ENCODE measurements at places on chromosomes 4 and X.

DNA sequence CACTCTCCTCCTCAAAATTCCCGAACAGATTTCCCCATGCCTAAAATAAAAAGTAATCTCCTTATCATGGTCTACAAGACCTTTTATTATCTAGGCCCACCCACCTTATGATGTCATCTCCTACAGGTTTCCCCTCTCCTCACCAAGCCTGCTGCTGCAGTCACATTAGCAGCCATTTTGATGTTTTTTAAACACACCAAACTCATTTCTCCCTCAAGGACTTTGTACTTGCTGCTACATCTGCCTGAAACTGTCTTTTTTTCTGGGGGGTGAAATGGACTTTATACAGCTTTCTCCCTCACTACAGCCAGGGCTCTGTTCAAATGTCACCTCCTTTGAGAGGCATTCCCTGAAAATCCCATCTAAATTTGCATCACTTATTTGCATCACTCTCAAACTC lies 90.2 kb upstream of the TAB3 start:
- DNase-seq = no peak

GRCh38 chr4:23890369-23891063 lies 669 bp upstream of the PPARGC1A start:
- DNase-seq = no peak

DNA sequence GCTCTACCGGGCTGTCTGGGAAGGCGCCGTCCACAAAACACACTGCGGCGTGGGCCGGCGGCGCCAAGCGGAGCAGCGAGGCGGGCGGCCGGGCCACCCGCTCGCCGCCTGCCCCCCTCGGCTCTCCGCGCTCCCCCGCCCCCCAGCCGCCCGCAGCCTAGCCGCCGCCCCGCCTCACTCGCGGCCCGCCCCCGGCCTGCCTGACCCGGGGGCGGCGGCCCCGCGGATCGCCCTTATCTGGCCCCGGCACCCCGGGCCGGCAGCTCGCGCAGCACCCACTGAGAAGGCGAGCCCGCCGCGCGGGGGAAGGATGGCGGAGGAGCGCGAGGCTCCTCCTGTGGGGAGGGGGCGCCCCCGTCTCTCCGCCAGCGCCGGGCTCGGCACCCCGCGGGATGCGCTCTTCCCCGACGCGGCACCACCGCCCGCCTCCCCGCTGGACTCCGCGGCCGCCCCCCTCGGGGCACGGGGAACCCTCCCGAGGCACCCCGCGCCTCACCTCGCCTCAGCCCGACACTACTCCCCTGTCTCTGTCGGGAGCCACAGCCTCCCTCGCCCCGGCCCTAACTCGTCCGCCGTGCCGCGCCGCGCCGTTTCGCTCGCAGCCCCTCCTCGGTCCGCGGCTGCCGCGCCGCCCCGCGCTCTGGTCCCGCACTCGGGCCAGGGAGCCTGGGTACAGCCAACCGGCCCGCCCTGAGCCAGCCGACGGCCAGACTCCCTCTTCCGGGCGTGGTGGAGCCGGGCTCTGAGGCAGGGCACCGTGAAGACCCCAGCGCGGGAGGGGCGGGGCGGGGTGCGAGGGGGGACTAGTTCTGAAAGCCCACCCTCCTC lies 566 bp downstream of the ATP11C start:
- DNase-seq = peak; percentile 29

GRCh38 chr4:57418133-57418532 lies 307.9 kb upstream of the IGFBP7 start:
- DNase-seq = no peak

- no peak for DNase-seq
These were observed 147.7 kb upstream of the GYPA start for GRCh38 chr4:144288011-144288903.

GRCh38 chr4:38170338-38171169 lies 210.4 kb downstream of the PTTG2 start:
- no peak for DNase-seq

DNA sequence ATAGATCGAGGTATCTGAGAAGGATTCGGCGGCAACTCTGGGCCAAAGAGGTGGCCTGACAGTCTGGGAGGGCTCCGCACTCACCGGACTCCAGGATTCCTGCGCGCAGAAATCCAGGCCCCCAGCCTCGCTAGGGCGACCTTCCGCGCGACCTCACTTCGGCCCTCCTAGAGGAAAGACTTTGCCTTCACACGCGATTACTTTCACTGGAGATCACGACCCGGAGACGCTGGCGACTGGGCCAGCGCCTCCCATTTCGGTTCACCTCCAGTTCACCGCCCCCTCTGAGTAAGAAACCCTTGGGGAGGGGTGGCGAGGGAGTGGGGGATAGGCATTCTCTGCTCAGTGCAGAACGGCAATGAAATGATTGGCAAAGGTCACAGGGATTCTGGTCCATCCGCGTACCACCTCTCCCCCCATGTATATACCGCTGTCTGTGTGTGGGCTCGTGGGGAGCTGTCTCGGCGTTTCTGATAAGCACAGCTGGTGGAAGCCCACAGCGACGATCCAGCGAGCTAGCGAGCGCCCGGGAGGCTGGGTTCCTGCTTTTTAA lies 2.5 kb downstream of the POU3F4 start:
- DNase-seq = no peak

- DNase-seq = no peak
These were observed 194.0 kb downstream of the PDGFRA start for GRCh38 chr4:54423066-54423465.

DNA sequence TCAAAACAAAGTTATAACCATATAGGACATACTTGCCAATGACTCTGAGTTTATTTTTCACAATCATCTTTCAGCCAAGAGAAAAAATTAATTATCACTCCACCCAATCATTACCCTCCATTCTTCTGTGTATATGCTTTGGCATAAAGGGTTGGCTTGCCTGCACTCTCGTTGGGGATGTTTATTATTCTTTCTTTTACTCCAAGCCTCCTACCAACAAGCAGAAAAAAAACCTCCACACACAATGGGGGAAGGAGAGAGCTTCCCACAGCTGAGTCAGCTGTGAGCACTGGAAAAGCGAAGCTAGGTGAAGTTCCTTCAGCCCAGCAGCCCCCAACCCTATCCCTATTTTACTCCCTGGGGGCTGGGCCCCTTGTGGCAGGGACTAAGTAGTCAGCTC lies 1.5 kb downstream of the OPHN1 start:
- DNase-seq = no peak

- peak; percentile 11 for DNase-seq
These were observed 9.2 kb downstream of the GUCY1A1 start for GRCh38 chr4:155675709-155676429.

GRCh38 chr4:59570860-59571476 lies 1629.2 kb upstream of the ADGRL3 start:
- DNase-seq = no peak

DNA sequence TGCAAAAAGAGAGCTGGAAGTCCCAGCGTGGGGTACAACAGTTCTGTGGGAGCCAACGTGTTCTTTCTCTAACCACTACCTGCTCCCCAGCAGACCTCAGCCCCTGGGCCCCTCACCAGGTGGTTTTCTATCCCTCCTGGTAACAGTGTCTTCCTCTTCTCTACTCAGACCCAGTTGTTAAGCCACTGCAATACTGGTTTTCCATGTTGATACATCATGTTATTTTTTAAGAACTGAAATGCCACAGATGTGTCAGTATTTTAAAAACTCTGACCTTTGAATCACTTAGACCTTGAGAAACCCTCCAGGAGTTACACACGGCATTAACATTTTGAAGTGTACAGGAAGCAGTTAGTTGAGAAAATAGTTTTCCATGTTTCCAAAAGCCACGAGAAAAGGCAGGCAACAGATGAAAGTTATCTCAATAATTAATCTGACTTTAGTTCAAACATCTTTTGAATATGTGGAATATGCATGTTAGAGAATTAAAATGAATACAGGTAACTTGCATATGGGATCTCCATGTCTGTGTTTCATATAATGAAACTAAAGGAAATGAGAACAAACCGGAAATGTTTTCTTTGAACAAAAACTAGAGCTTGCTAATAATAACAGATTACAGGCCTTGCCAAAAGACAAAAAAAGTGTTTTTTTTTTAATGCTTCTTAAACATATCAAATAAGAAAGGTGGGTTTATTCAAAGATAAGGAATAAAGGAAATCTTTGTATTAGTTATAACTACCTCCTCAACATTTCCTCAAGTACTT lies 108.8 kb downstream of the ZNF827 start:
- no peak for DNase-seq
